ENCODE measurements at places on chromosomes 2 and 18. TPM values are rescaled to one million over a fixed set of nuclear protein-coding genes. Genes with fewer than 3 reads are reported as not detected.

The IFT172 gene
- total RNA-seq, result 12.1 TPM

The CTNNA2 gene
- total RNA-seq, result not detected

The GNLY gene
- 18.6 TPM for total RNA-seq

The ABHD3 gene
- 24.7 TPM for total RNA-seq

The TOGARAM2 gene
- total RNA-seq, result 6.4 TPM

The EFHD1 gene
- total RNA-seq, result 0.51 TPM

The PROC gene
- total RNA-seq, result not detected

The LRP2 gene
- 0.08 TPM for total RNA-seq

The TMEM200C gene
- not detected for total RNA-seq

The ASPRV1 gene
- total RNA-seq, result 0.61 TPM

The SLC19A3 gene
- total RNA-seq, result not detected

The SLC14A1 gene
- total RNA-seq, result 2.5 TPM

The SP140L gene
- total RNA-seq, result 26.7 TPM

The SP3 gene
- 95.5 TPM for total RNA-seq

The RESP18 gene
- total RNA-seq, result not detected

The CCDC141 gene
- total RNA-seq, result 1.1 TPM

The CLIP4 gene
- 21.5 TPM for total RNA-seq

The ZNF892 gene
- total RNA-seq, result 3.4 TPM

The CNRIP1 gene
- not detected for total RNA-seq

The DNPEP gene
- total RNA-seq, result 115 TPM

The SERPINB5 gene
- not detected for total RNA-seq

The COL3A1 gene
- total RNA-seq, result 0.13 TPM

The SERPINB2 gene
- total RNA-seq, result not detected

All from activated CD8-positive, alpha-beta memory T cell treated with anti-CD3 and anti-CD28 coated beads for 36 hours (primary cell).